ENCODE measurements at places on chromosomes 1 and 21.

DNA sequence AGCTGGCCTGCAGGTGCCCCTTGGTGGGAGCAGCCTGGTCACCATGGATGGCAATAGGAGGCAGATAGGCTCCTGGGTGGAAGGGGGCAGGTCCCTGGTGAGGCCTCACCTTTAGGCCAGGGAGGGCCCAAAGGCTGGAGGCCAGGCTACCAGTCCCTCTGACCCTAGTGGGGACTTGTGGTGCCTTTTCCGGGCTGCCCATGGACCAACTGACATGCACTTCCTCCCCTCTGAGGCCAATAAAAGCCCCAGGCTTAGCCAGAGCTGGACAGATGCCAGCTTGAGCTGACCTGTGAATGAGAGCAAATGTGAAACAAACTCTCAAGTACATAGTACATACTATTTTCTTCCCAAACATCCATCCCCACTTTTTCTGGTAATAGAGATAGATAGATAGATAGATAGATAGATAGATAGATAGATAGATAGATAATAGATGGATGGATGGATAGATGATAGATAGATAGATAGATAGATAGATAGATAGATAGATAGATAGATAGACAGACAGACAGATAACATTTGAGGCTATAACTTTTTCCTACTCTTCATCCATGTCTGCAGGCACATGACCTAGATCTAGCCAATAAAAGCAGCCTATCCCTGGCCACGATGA, 9.2 kb upstream of the CTTNBP2NL start:
- peak; percentile 27 for DNase-seq

- no peak for DNase-seq
These were observed 52.1 kb downstream of the C4BPA start for GRCh38 chr1:207156095-207156494.

GRCh38 chr1:185663771-185664296, 70.4 kb upstream of the HMCN1 start:
- no peak for DNase-seq

DNA sequence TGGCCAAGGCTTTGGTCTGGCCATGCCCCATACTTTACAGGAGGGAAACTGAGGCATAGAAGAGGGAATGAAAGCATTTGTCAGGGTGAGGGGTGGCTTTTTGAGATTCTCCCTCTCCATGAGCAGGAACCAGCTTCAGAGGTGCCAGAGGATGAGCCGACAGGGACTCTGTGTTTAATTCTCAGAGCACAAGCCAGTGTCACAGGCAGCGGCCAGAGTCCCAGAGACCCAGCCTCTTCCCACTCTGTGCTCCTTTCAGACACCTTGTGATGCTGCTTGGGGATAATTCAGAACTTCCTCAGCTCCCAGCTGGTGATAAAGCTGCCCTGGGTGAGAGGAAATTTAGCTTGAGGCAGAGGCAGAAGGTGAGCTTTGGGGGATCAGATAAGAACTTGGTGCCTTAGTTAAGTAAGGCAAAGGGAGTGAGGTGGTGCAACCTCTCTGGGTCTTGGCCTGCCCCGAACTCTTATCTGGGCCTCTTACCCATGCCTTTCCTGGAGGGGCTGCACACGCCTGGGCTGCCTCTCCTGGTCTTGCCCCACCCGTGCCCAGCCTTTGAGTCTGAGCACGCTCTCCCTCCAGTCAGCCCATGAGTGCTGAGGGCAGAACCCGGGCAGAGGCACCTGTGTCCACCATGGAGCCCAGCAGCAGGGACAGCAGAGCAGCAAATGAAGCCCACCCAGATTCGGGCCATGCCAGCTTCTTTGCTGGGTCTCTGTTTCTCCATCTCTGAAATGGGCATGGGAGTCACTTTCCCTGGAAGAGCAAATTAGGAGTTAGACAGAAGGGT, 175.6 kb upstream of the C1orf174 start:
- no peak for DNase-seq

Data from BE2C (cell line).